Stimulated activated CD8-positive, alpha-beta memory T cell treated with anti-CD3 and anti-CD28 coated beads, Interleukin-2, amount 100 ng/mL, for 48 hours (primary cell): ENCODE measurements at places on chromosomes 3 and 15.

GRCh38 chr15:39741258-39741657, 41.4 kb downstream of the FSIP1 start:
- DNase-seq: no peak

DNA sequence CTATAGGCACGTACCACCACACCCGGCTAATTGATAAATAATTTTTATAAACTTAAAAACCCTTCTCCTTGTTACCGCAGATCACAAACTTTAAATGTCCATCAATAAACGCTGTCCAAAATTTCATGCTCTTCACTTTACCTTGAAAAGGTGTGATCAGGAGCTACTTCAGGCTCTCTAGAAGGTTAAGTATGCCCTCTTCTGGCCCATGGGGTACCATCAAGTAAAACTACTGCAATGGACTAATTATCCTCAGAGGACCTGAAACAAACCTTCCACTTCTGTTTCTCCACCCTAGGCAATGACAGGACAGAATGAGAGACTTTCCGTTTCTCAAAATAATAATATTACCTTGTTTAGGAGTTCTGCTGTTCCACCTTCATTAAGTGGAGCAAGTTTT, 9.2 kb downstream of the LZTFL1 start:
- DNase-seq: no peak

DNA sequence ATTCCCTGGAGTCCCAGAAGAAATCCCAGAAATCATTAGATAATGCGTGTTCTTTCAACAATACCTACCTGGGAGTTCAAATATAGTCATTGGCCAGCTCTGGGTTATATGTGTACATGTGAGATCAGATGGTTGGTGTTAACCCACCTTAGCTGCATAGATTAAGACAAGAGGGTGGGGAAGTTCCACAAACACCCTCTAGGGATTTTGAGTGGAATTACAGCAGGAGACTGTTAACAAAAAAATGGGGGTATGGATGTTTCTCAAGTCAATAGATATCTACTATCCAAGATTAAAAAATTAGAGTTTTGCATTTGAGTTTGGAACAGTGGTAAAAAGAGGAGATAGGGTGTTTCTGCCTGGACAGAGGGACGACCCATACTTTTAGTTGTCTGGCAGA, 282.5 kb upstream of the CNTN3 start:
- DNase-seq: no peak

- DNase-seq: no peak
Observed at GRCh38 chr3:104514371-104514770, 852.3 kb upstream of the ALCAM start.

GRCh38 chr3:139353920-139354556, 10.2 kb downstream of the MRPS22 start:
- DNase-seq: no peak

DNA sequence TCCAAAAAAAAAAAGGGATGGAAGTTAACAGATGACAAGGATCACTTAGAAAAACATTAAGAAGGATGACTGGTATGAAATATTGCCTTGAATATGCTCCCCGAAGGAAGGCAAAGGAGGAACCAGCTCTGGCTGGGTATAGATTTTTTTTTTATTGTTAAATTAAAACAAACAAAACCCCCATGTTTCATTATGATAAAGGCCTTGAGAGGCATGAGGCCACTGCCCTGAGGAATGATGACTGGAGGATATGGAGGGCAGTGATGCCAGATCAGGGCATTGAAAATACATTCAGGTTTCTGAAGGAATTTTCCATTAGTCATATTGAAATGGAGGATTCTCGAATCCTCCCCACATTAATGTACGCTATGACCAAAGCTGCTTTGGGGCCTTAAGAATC, 120.9 kb downstream of the ADAMTS9 start:
- no peak for DNase-seq

DNA sequence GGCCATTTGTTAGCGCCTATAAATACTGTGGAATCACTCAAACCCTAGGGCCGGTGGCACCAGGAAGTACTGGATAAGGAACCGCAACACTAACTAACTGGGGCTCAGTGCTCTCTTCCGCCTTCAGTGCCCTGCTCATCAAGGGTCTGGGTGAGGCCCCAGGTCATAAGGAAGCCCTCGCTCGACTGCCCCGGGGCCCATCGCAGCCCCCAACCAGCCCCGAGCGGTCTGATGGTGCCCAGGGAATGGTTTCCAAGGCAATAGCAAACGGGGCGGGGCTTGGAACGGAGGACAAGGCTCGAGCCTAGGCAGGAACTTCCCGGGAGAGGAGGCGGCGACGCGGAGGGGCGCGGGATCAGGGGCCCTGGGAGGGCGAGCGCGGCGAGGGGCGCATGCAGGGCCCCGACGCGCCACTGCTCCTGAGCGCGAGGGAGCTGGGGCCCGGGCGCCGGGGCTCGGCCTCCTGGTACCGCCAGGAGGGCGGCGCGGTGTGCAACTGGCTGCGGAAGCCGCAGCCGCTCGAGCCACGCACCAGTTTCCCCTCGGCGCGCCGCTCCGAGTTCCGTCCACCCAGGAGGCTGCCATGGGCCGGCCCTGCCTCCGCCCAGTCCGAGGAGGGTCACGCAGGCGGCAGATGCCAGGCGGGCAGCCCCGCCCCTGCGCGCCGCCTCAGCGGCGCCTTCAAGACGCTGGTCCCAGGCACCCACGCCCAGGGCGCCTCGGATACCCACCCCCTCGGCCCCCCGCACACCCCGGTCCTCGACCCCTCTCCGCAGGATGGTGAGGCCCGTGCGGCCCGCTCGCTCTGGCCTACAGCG, at the start of gene TTLL3:
Gene TTLL3 (plus strand): TSS at position 648 of the 818 bp plus-strand sequence. CDS start 400 bp downstream, outside the sequence.
- DNase-seq: peak; percentile 17

DNA sequence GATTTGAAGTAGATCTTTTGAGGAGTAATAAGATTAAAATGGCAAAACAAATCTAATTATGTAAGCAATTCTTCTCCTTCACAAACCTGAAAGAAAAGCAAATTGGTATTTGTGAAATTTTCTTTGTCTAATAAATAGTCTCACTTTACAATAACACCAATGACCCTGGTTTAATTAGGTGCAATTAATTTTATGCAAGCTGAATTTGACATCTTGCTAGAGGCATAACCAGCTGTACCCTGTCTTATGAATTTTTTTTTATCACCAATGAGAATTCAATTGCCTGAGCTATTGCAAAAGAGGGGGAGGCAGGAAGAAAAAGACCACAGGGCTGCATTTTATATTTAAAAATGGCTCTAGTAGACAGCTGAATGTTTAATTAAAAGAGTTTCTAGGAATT, 113.5 kb upstream of the IL12A start:
- no peak for DNase-seq

- DNase-seq: no peak
Observed at GRCh38 chr15:68517285-68517761, 61.5 kb upstream of the CORO2B start.

- no peak for DNase-seq
Observed at GRCh38 chr15:38459480-38459879, 5.6 kb downstream of the FAM98B start.

DNA sequence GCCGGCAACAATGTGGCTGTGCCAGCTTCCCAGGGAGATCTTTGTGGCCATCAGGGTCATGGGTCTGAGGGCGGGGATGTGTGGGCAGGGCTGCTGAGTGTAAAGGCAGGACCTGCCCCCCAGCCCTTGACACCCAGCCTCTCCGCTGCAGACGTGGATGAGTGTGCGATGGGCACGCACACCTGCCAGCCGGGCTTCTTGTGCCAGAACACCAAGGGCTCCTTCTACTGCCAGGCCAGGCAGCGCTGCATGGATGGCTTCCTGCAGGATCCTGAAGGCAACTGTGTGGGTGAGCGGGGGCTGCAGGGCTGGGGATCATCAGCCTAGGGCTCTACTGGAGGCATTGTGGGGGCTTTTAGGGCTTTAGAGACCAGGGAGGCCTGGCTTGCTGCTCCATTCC, 78.8 kb downstream of the FBLN2 start:
- DNase-seq: no peak

DNA sequence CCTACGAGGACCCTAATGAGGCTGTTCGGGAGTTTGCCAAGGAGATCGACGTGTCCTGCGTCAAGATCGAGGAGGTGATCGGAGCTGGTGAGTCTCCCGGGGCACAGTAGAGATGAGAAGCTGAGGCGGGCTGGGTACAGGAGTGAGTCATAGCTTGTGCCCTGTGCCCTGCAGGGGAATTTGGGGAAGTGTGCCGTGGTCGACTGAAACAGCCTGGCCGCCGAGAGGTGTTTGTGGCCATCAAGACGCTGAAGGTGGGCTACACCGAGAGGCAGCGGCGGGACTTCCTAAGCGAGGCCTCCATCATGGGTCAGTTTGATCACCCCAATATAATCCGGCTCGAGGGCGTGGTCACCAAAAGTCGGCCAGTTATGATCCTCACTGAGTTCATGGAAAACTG, 17.9 kb downstream of the EPHB3 start:
- DNase-seq: no peak

- DNase-seq: no peak
Observed at GRCh38 chr3:144272680-144273079, 301.1 kb downstream of the DIPK2A start.

- no peak for DNase-seq
Observed at GRCh38 chr15:57767481-57767880, 61.0 kb downstream of the POLR2M start.

DNA sequence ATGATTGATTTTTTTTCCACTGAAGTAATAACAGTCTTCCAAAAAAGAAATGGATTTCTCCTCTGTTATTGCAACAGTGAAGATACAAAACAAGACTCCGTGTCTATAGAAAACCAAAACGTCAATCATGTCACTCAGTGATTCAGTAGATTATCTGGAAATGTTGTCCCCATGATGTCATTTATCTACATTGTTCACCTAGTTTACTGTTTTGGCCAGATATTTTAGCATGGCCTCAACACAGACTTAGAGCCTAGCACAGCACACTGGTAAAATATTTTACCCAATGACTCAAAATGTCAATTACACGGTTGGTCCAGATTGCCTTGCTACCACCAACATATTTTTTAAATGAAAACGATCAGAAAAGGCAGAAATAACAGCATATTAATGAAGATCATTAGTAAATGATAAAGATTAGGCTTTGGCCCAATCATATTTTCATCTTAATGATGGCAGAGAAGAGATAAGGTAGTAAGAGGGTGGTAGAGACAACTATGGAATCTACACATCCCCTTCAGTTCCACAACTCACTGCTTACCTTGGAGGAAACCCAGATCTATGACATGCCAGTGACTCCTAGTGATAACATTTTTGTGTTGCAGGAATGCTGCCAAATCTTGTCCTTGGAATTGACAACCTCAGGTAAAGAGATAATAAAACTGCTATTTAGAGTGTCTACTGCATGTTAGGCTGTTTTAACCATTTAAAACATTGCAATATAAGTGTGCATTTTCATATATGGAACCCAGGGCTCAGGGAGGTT, 347.7 kb upstream of the ARPP21 start:
- no peak for DNase-seq

DNA sequence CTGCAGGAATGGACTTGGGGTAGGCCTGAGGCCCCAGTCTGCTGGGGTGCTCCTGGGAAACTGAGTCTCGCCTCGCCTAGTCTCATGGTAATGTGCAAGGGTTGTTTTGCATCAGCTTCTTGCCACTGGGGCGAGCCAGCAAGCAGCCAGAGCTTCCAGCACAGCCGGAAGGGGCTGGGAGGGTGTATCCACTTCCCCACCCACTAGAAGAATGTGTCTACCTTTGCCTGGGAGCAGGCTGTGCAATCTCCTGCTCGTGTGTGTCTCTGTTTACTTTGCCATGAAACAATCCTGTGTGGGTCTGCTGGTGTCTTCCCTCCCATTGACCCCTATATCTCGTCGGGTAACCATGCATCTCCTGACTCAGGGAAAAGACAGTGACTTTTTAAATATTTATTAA, 21.8 kb upstream of the ERICH6 start:
- no peak for DNase-seq

DNA sequence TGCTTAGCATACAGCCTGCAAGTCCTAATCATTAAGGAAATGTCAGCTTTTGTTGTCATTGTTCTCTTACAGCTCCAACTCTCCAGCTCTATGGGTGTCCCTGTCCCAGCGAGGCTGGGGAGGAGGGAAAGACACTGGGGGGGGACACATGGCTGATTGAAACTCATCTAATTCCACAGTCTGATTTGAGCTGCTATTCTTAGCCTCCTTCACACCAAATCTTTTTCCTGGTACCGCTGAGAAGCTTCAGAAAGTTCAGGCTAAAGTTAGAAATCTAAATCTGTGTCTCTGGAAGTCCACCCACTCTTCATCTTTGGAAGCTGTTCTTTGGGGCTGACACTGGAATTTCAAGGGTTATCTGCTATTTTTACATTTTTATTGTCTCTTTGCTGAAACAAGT, 61.3 kb upstream of the RASGRP1 start:
- DNase-seq: no peak

GRCh38 chr15:64006642-64007041, 39.6 kb downstream of the DAPK2 start:
- no peak for DNase-seq

GRCh38 chr15:76837474-76837873, 67.7 kb downstream of the SCAPER start:
- DNase-seq: no peak
